CD4-positive, alpha-beta T cell treated with Interferon gamma for 1 hour (primary cell): ENCODE measurements at places on chromosomes 16 and 17.

DNA sequence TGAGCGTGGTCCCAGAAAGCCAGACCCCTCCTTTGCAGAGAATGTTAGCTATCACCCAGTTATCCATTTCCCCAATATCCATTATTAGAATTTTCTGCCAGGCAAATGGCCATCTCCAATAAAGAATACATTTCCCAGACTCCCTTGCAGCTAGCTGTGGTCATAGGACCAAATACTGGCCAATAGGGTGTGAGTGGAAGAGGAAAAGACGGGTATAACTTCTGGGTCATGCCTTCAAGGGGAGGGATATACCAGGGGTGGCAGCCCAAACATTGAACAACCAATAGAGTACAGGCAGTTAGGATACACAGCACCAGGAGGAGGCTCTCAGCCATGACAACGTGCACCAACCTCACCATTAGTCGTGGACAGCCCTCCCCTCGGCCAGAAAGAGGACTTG is 26.1 kb upstream of the FOXF1 start:
- DNase-seq = no peak

DNA sequence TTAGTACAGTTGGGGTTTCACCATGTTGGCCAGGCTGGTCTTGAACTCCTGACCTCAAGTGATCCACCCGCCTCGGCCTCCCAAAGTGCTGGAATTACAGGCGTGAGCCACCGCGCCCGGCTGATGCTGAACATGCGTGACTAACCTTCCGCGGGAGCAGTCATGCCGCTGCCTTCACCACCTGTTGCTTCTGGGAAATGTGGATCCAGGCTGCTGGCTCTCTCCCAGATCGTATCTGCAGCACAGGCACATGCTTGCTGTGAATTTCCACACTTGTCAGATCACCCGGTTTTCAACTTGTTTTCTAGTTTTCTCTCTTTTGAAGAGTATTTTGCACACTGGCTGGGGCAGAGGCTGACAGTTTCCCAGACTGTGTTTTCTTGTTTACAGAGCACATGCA is 97.9 kb downstream of the ADCY9 start:
- no peak for DNase-seq

DNA sequence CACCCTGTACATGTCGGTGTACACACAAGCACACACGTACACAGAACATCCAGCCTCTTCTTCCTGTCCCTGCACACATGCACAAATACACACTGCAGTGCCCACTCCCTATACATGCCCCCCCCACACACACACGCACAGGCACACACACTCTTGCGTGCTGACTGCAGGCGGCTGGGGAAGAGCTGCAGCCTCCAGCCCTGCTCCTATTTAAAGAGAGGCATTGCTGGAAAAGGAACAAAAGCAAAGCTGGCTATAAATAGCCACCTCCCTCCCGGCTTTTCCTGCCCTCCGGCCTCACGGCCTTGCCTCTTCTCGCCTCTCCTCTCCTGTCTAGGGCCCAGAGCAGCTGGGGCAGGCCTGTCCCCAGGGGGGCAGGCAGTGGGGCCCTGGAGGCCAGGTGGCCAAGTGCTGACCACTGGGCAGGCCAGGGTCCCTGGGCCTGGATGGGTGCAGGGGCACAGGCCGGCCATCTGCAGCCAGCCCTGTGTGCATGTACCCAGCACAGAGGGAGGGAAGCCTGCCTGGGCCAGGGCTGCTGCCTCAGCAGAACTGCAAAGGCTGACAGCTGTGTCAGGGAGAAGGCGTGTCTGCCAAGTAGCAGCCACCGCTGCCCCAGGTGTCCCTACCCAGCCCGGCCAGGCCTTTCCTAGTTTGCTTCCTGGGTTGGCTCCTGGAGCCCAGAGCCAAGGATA is 25.4 kb downstream of the RTN4RL1 start:
- no peak for DNase-seq

GRCh38 chr17:63364387-63364786 is 81.7 kb downstream of the CYB561 start:
- DNase-seq = no peak

- DNase-seq = peak; percentile 20
Measured at GRCh38 chr16:69443927-69444631, 19.7 kb downstream of the CYB5B start.

GRCh38 chr16:17276010-17276530 is 194.7 kb downstream of the XYLT1 start:
- DNase-seq = no peak

- no peak for DNase-seq
Measured at GRCh38 chr17:7541074-7541621, 7.7 kb upstream of the TNFSF12 start.

- DNase-seq = no peak
Measured at GRCh38 chr17:78973196-78973595, 6.5 kb downstream of the LGALS3BP start.

DNA sequence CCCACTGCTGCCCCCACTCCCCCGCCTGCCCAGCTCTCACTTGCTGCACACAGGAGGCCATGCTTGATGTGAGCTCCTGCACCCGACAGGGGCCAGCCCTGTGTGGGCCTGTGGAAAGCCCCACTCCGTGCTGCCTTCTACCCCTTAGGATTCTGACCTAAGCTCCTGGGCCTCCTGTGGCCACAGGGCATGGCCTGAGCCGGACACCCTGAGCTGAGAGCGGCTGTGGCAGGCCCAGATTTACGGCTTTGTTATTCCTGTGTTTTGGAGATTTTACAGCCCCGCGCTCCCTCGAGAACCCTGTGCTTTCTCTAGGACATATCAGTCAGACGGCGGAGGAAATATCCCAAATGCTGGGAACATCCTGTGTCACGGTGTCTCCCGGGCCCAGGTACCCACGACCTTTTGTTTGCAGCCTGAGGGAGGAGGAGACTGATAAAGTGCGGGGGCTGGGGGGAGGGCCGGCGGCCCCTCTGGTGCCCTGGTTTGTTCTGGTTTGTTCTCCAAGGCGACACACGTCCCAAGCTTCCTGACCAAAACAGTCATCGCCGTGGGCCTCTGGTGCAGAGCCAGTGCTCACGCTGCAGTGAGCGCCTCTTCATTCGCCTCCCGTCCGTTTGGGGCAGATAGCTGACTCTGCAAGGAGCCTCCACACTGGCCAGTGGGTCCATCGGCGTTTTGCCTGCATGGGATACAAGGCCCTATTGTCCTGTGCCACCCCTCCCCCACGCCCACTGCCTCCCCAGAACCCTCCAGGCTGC is 363.4 kb downstream of the C16orf95 start:
- no peak for DNase-seq

- no peak for DNase-seq
Measured at GRCh38 chr16:86370062-86370461, 140.3 kb upstream of the FOXF1 start.

DNA sequence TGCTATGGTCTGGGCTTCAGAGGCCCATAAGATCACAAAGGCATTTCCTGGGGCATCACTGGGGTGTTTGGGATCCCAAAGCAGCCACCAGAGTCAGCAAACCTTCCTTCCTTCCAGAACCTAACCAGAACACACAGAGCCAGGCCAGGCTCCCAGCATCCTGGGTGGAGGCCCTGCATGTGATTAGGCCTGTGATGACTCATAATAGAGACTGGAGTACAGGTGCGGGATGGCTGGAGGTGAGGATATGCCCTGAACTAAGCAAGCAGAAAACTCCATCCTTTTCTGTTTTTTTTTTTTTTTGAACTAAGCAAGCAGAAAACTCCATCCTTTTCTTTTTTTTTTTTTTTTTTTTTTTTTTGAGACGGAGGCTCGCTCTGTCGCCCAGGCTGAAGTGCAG is 17.7 kb upstream of the GFOD2 start:
- no peak for DNase-seq

DNA sequence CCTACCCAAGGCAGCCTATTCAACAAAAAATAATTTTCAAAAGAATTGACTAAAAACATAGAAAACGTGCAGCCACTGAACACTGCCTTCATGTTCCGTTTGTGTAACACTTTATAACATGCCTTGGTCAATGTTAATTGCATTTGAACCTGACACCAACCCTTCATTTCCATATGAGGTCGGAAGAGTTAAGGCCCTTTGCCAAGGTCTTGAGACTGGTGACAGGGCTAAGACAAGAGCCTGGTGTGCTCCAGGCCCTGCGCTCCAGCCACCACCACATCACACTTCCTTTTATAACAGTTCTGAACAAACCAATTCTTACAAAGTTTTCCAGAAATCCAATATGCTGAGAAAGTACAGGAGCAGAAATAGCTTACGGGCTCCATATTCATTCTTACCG is 4.2 kb downstream of the BBS2 start:
- no peak for DNase-seq

GRCh38 chr17:13297183-13297582 is 279.4 kb upstream of the ELAC2 start:
- no peak for DNase-seq

- DNase-seq = no peak
Measured at GRCh38 chr17:77147357-77147801, 6.6 kb downstream of the SEC14L1 start.
